ENCODE measurements at places on chromosomes 16 and 17.

- DNase-seq: no peak
Observed at GRCh38 chr17:79989106-79989835, 46.4 kb downstream of the TBC1D16 start.

- DNase-seq: peak; percentile 87
Observed at GRCh38 chr16:4870138-4870671, 22.9 kb downstream of the UBN1 start.

- DNase-seq: no peak
Observed at GRCh38 chr17:47301831-47302230, 21.9 kb upstream of the EFCAB13 start.

DNA sequence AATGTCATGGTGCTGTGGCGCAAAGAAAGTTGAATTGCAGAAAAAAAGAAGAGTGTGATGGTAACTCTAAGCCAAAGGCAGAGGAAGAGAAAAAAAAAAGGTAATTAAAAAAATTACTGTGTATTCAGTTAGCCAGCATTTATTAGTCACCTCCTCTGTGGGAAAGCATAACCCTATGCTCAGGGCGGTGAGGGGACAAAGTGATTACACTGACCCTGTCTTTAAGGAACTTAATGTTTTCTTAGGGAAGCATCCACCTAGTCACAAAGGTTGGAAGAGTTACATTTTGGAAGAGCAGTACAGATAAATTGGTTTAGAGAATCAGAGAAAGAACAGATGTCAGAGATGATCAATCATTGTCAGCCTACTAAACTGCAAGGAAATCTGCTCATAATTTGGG, 410.3 kb downstream of the CDH11 start:
- DNase-seq: no peak

DNA sequence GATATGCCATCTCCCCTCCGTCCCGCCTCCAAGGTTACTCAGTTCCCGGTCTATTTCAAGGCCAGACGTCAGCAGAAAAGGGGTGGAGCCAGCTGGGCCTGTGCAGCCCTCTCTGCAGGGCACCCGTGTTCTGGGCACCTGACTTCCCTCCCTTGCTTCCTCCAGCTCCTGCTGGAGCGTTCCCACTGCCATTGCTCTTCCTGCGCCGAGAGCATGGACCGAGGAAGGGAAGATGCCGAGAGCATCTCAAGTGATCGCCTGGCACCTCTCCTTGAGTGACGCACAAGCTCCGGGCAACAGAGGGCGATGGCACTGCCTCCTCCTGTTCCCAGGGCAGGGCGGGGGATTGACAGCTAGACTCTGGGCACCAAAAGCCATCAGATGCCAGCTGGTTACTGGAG, 29.4 kb upstream of the NAT9 start:
- no peak for DNase-seq

DNA sequence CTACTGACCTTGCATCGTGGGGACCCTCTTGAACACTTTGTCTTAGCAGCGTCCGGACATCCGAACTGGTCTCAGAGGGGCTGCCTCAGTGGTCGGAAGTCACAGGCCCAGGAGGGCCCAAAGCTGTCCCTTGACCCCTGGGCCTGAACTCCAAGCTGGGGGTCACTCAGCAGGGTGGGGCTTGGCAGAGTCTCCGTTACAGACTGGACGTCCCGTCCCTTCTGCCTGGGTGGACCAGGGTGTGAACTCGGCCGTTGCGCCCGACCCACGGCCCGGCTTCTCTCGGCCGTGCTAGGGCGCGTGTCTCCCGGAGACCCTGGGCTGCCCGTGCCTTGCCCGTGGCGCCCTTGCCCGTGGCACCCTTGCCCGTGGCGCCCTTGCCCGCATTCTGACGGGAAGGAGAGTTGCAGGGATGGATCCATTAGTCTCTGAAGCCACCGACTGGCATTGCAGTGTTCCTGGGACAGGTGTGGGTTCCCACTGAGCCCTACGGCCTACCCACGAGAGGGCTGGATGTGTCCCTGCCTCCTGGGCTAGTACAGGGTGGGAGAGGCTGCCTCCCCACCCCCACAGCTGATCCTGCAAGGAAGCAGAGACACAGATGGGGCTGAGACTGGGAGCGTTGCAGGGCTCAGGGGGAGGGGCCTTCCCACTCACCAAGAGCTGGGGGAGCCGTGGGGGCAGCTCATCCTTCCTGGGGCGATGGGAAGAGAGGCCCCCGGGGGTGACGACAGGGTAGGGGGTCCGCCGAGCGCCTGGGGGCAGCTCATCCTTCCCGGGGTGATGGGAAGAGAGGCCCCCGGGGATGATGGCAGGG, 4.9 kb downstream of the CACNA1H start:
- no peak for DNase-seq

DNA sequence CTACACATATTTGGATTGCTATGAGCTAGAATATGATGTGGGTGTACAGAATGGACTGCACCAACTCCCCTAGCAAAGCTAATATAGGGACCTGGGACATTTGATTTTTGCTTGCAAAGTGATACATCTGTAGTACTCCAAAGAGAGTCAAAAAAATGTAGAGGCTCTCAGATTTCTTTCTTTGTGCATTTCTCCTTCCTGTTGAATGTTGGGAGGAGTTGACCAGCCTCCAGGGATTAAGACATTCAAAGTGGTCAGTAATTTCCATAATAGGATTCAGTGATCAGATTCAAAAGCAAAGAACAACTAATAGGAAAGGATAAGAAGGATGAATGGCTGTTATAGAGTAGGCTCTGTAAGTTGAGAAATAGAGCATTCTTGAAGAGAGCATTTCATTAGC, 934.9 kb downstream of the KCNJ2 start:
- DNase-seq: no peak

DNA sequence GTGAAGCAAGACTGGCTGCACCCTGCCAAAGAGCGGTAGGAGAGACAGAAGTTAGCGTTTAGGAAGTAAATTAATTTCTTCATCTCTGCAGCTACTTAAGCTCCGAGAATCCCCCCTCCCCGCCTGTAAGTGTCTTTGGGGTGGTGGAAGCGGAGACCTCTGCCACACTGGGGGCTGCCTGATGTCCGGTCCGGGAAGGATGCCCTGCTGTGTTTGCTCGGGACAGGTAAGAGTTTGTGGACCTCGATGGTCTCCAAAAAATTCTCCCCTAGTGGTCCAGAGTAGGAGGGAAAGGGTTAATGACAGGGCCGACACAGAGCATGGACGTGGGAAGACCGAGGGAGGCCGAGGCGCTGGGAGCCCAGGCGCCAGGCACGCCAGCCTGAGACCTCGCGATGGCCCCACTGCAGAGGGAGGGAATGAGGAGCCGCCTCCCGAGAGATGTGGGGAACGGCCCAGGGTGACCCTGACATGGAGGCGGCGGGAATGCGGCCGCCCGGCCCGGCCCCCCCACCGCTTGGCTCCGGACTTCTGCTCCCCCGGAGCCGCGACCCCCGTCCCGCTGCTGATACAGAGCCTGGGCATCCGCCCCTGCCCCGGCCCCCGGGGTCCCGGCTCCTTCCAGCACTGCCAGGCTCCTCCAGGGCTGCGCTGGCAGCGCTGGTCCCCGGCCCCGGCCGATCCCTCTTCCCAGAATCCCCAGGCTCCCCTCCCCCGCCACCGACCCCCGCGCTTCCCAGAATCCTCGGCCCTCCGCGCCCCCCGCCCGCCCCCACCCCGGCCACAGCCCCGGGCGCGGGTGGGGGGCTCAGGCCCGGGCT, 680 bp downstream of the ZNF629 start:
- DNase-seq: peak; percentile 76

- no peak for DNase-seq
Observed at GRCh38 chr17:68821860-68822696, 133.1 kb downstream of the ABCA8 start.

DNA sequence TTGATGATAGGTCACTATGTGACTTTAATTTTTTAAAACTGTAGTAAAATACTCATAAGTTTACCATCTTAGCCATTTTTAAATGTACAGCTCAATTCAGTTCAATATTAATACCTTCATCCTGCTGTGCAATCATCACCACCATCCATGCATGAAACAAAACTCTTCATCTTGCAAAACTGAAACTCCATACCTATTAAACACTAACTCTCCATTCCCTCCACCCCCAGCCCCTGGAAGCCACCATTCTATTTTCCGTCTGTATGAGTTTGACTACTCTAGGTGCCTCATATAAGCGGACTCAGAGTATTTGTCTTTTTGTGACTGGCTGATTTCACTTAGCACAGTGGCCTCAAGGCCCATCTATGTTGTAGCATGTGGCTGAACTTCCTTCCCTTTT, 9.4 kb upstream of the CNEP1R1 start:
- no peak for DNase-seq

GRCh38 chr17:50872710-50873424, 6.7 kb upstream of the TOB1 start:
- DNase-seq: no peak

GRCh38 chr16:14007450-14007849, 63.7 kb upstream of the MRTFB start:
- no peak for DNase-seq
